Immature natural killer cell (primary cell): ENCODE measurements at places on chromosomes 2 and 18. TPM values are rescaled to one million over a fixed set of nuclear protein-coding genes. Genes with fewer than 3 reads are reported as not detected.

- no peak for DNase-seq
These were observed 3.0 kb upstream of the OSR1 start for GRCh38 chr2:19361325-19361990.

GRCh38 chr2:103529798-103530502, 768.1 kb downstream of the TMEM182 start:
- DNase-seq: no peak

DNA sequence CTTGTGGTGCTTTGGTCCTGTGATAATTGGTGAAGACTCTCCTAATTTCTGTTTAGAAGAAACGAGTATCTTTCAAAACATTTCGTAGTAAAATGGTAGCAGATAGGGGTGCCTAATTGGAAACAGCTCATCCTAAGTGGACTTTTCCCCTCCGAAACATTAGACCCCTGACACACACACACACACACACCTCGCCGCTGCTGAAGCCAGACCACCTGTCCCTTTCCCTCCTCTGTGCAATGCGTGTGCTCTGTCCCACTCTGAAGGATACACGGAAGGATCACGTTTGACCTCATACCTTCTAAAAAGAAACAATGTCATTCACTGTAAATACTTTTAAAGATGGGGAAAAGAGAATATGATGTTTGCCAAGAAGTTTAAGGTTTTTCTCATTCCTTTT, 36.2 kb upstream of the TMEM87B start:
- no peak for DNase-seq

- DNase-seq: no peak
These were observed 686.1 kb upstream of the SALL3 start for GRCh38 chr18:78293540-78293939.

DNA sequence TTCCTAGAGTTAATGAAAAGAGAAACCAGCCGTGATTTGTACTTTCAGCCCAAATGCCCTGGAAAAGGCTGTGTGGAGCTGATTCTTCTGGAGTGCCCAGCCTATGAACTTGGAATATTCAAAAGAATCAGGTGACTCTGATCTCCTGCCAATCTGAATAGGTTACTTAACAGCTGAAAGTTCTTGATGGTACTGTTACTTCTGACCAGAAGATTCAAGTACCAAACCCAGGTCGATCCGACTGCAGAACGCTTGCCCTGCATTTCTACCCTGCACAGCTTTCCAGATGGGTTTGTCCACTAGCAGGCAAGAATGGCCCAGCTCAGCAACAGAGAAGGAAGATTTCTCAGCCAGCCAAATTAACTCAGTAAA, 430.4 kb downstream of the PID1 start:
- DNase-seq: no peak

Gene ACMSD
- not detected for polyA plus RNA-seq

Gene RFTN2
- not detected for polyA plus RNA-seq

DNA sequence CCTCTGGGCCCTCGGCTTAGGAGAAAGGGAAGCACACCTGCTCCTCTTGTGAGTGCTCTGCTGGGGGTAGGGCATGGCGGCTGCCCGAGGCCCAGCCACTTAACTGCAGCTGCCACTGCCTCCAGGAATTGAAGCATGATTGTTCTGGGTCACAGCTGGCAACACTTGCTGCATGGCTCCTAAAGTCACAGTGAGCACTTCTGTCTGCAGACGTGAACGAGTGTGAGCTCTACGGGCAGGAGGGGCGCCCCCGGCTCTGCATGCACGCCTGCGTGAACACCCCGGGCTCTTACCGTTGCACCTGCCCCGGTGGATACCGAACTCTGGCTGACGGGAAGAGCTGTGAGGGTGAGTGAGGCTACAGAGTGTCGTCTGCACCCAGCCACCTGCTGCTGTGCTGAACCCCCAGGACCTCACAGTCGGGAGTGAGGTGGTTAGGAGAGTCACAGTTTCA, 44.4 kb downstream of the FBLN7 start:
- DNase-seq: no peak

Gene IL1RN
- polyA plus RNA-seq: 0.44 TPM

Gene C2orf80
- polyA plus RNA-seq: not detected

DNA sequence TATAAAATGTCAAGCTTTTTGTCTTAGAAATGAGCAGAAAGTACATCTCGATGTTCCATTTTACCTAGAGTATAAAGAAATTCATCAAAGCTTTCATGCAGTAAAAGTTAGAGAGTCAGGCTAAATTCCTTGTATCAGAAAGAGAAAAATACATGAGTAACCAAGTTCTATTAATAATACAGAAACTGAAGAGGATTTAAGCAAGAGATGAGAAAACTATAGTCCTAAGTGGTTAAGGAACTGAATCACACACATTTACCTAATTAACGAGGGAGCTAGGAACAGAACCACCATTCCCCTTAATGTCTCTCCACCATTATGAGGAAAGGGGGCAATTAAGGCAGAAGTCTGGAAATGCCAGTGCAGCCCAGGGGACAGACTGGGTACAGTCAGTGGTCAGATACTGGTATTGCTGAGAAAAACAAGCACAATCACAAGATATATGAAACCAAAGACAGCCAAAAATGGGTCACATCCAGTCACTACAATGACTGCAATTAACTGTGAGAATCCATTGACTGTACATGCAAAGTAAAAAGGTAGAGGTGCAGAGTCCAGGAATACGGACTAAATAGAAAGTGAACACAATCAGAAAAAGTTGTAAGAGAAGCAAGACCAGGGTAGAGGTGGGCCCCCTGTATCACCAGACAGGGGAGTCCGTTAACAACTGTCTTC, 23.9 kb downstream of the MAP4K3 start:
- DNase-seq: no peak
